ENCODE measurements at places on chromosomes 12 and 14.

- peak; percentile 93 for DNase-seq
These were observed 1.8 kb upstream of the RNASE4 start for GRCh38 chr14:20682435-20683124.

DNA sequence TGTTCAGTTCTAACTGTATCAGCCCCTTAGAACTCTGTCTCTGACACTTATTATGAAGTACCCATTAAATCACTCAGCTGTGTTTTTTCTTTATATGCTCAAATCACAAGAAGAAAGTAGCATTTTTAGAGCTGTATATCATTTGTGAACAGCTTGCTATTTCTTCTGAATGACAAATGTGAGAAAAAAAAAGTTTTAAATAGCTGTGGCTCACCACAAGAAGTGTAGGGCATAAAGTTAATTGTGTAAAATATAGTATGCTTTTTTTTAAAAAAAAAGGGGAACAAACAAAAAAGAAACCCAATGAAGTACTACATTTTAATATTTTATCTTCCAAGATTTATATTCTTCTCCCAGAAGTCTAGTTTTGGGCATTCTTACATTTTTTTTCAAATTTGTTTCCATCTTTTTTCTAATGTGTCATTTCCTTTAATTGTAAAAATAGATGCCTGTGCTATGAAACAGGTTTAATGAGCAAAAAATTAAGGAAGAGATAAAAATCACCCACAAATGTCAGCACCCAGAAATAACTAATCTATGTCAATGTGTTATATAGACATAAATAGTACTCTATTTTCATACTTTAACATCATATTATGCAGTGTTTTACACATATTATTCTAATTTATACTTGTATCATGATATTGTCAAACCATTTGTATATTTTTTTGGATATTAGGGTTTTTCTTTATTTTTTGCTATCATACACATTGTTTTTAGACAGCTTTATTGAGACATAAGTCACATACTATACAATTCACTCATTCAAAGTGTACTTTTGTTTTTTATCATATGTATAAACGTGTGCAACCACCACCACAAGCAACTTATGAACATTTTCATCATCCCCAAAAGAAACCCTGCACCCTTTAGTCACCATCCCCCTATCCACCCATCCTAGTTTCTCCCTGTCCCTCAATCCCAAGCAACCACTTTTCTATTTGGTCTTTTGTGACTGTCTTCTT is 22.4 kb upstream of the LRRK2 start:
- DNase-seq, result no peak

GRCh38 chr12:119204131-119204530 is 25.4 kb downstream of the HSPB8 start:
- no peak for DNase-seq

- DNase-seq, result no peak
These were observed 9.4 kb downstream of the AKT1 start for GRCh38 chr14:104786091-104786586.
